ENCODE measurements at places on chromosomes 5 and 9.
A peak's percentile ranks its signal among the peaks of the same experiment; 100 is the strongest.

- DNase-seq: no peak
Measured at GRCh38 chr9:73906671-73907070, 590.5 kb upstream of the RORB start.

DNA sequence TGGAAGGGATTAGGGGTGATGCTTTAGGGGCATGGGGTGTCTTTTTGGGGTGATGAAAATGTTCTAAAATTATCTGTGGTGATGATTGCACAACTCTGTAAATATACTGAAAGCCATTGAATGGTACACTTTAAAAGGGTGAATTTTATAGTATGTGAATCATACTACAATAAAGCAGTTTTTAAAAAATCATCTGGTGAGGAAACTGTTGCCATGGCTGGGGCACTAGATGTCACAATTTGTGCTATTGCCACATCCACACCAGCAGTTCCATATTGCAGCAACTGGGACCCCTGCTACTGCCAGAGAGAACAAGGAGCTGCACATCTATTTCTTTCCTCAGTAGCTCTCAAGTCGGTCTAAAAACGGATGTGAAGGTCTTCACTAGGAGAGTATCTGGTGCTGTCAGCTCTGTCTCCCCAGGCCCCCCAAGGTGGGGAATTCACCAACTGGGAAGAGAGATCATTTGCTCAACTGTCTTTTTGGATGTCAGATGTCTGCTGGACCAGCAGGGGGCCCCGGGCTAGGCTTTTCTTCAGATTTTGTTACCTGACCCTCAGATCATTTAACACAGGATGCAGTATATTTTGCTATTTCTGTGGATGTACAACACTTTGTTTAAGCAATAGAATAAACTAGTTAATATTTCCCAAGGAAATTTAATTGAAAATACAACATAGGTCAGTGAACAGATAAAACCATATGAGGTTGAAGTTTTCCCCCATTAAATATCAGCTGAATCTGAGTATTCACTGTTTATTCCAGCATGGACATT, 13.2 kb downstream of the CMYA5 start:
- DNase-seq: no peak

- DNase-seq: no peak
Measured at GRCh38 chr9:134061019-134061687, 6.7 kb downstream of the BRD3 start.

- DNase-seq: no peak
Measured at GRCh38 chr9:4786599-4786998, 6.1 kb upstream of the RCL1 start.

DNA sequence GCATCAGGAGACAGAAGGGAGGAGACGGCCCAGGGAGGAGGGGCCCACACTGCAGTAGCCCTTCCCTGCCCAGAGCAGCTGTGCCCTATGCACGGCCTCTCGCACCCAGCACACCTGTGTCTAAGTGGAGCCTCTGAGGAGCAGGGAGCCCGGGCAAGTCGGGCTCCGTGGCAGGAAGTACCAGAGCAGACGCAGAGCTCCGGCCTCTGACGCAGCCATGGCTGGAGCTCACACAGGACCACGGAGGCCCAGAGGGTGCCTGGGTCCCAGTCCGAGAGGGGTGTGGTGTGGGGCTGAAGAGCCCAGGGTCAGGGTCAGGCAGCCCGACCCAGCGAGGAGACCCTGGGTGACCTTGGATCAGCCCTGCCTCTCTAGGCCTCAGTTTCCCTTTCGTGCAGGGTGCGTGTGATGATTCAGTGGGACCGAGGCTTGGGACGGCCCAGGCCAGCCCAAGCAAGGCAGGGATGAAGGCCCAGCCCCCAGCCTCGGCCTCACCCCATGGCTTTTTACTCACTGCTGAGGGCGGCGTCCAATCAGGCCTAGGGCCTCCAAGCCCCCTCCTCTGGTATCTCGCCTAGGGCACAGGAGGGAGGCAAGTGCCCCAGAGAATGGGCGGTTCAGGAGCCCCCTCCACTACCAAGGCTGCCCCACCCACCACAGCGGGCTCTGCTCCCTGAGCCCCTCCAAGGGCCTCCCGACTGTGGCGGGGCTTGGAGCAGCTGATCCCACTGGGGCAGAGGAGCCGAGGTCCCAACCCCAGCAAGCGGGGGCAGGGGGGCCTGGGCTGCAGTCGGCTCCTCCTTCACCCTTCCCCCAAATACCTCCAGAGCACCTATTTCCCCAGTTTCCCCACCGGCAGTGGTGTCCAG, 4.3 kb upstream of the AGPAT2 start:
- DNase-seq: no peak

DNA sequence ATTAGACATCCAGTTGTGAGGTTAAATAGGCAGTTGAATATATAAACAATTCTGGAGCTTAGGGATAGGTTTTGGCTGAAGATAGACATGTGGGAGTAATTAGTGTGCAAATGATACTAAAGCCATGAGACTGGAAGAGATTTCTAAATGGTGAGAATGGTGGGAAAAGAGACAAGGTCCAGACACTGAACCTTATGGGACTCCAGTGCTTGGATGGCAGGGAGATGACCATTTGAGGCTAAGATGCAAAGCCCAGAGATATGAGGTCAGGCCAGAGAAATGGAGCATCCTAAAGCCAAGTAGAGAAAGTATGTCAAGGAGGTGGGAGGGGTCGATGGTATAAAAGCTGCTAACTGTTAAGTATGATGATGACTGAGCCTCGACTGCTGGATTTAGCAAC, 115.6 kb downstream of the SEMA5A start:
- DNase-seq: no peak

DNA sequence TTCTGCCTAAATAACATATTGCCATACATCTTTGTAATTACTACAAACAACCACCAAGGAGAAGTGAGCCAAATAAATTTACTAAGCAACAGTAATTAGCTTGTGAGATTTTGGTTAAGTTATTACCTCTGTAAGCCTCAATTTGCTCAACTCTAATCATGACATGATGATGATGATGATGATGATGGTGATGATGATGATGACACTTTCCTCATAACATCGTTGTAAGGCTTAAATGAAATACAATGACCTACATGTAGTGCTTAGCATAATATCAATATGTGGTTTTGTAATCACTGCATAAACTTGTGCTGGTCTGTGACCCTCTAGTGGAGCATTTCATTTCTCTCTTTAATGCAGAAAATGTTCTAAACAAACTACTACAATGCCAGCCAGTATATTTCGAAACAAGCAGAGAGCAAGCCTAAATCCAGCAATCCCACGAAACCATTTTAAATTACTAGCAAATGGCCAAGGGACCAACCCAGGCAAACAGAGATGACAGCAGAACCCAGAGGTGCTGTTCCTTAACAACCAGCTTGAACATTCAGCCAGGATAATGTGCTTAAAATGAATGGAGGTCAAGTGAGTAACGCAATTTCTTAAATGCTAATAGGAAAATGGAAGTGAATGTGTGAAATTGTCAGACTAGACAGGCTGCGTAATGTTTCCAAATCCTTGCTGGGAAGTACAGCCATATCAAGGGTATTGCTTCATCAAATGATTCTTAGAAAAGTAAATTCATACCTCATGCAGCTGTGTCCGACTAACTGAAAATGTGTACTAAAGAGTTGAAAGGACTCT, 281.9 kb upstream of the PUM3 start:
- no peak for DNase-seq

DNA sequence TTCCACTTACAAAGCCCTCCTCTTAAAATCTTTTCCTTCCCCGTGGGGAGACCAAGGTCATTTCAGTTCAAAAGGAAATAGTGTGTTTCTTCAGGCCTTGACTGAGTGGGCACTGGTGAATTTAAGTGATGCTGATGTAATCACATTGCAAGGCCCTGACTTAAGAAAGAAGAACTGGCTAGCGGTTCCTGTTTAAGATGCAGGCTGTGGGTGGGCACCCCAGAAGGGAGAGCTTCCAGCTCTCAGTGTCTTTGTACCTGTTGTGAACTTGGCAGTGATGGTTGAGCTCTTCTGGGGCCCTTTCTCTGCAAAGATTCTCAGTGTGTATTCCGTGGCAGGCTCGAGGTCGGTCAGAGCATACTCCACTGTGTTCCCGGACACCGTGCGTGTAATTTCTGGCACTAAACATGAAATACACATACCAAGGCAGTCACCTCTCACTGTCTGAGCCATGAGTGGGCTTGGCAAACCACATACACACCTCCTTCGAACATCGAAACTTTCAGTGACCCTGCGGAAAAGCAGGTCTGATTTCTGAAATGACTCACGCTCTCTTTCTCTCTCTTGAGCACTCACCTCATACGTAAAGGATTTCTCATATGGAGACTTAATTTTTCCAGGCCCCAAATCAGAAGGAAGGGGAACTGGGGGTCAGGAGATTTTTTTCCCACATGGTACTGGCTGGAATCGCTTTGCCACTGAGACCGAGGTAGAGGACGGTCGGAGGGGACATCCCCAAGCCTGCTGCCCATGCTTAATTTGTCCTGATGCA, 81.9 kb downstream of the TNC start:
- DNase-seq: no peak

GRCh38 chr5:14436801-14437542, 144.6 kb upstream of the OTULINL start:
- no peak for DNase-seq

GRCh38 chr9:35481347-35481975, 8.4 kb upstream of the RUSC2 start:
- DNase-seq: no peak

GRCh38 chr9:17630531-17630949, 51.7 kb downstream of the SH3GL2 start:
- no peak for DNase-seq

DNA sequence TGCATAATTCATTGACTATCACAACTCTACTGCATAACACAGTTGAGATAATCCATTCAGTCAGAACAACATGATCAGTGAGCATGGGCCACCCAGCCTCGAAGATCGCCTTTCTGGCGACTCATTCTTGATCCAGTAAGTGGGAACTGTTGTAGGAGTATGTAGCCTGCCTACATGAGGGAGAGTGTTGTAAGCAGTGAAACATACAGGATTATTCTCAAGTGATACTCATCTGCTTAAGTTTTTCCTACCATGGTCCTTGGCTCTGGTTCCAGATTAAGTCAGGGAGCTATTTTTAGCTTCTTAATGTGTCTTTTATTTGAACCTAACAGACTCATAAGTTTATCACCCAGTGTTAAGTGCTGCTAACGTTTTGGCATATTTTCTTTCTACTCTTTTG, 44.0 kb downstream of the TNPO1 start:
- no peak for DNase-seq

GRCh38 chr5:142839711-142840346, 69.7 kb downstream of the ARHGAP26 start:
- no peak for DNase-seq

DNA sequence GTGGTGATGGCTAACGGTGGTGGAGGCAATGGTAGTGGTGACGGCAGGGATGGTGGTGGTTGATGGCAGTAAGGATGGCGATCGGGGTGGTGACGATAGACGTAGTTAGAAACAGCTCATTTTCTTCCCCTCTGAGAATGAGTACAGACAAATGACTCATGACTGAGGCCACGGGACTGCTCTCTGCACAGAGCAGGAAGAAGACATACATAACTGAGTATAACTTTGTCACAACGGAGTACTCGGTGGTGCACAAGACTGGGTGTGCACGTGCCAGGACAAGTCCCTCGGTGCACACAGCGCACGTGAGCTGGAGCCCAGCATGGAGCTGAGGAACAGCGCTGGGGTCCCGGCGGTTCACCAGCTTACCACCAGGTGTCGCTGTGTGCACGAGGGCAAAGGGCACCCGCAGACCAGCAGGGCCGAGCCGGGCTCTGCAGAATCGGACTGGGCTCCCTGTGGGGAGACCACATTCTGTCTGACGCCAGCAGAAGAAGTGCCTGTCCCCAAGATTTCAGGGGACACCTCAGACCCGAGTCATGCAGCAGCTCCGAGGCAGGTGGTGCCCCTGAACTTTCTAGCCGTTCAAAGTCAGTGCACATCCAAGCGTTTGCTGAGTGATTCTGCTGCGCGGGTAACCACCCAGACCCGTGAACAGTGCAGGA, 188.6 kb downstream of the FSTL4 start:
- peak; percentile 83 for DNase-seq

All from liver (tissue), 10 donors.